ENCODE measurements at places on chromosomes 4 and X.

DNA sequence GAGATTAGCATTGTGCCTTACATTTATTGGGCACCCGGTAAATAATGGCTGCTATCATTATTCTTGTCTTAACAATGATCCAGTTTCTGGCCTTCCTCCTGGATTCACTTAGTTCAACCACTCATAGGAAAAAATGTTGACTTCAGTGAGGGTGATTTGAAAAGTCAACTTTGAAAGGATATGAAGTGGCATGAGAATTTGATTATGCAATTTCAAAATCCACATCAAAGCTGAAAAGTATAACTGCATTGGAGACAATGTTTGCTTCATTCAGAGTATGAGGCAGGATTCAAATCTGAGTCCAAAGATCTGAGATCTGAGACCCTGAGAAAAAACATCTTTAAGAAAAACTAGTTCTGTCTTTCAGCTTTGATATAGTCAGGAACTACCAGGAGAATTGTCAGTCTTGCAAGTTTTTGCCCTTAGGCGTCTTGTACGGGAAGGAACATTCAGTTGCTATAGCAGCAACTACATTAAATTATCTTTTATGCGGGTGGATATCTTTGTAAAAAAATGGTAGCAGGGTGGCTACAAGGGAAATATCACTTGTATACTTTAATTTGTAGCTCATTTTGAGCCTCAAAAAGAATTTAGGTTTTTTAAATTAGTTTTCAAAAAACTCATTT lies 587.5 kb upstream of the LCORL start:
- DNase-seq: no peak

DNA sequence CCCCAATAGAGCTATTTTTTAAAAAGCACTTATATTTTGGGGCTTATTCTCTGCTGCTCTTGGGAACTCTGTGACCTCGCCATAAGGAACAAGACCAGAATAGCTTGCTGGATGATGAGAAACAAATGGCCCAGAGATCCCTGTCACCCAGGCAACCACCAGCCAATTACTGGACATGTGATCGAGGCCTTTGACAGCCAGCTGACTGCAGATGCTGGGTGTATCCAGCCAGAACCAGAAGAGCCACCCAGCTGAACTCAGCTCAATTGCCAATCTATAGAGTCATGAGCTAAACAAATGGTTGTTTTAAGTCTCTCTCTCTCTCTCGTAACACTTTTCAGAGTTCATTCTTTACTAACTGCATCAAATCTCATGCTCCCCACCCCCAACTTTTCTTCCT lies 24.4 kb upstream of the CITED1 start:
- DNase-seq: no peak

- no peak for DNase-seq
Observed at GRCh38 chrX:127963696-127964095, 88.5 kb downstream of the ACTRT1 start.

GRCh38 chrX:74450803-74451449 lies 29.6 kb downstream of the SLC16A2 start:
- DNase-seq: no peak
